ENCODE measurements at places on chromosomes 2 and 18.

GRCh38 chr2:9385841-9386240 is 37.5 kb downstream of the ITGB1BP1 start:
- DNase-seq = no peak

- DNase-seq = peak; percentile 84
Measured at GRCh38 chr18:34592961-34593382, 117.1 kb upstream of the DTNA start.

DNA sequence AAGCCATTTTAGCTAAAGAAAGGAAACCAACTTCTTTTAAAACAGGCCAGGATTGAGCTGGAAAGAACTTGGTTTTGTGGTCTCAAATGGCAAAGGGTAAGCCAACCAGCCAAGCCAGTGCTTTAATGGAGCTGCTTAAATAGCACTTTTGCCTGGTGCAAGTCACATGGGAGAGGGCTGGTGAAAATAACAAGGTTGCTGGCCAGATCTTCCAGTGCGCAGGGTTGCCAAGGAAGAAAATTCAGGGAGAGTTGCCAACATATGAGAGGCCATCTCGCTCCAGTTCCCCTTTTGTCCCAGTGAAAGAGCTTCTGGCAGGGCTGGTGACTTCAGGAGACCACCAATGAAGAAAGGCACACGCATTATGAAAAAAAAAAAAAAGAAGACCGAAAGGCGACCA is 57.3 kb downstream of the IRS1 start:
- DNase-seq = peak; percentile 29

DNA sequence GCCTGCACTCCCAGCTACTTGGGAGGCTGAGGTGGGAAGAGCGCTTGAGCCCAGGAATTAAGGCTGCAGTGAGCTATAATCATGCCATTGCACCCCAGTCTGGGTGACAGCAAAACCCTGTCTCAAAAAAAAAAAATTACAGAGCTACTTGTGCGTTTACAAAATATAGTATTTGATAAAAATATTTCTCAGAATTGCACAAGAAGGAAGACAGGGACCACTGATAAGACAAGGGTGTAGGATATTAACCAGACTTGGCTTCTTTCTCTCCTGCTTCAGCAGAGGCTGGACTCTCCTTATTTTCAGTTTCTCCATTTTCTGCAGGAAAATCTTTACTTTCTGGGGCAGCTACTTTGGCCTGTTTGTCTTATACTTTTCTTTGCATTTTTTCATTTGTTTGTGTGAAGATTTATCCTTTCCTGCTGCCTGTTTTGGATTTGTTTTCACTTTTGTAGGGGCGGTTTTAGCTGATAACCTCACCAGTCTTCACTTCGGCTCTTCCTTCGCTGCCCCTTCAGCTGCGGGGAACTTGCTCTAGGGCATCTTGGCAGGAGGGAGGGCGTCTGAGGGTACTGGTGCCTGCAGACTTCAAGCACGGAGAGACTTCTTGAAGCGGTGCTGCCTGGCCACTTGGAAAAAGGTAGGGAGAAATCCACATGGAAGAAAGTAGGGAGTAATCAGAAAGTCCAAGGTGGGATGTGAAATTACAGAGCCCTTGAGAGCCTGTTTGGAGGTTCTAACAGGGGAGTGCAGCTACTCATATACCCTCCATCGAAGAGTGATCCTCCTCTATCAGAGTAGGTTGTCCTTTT is 14.9 kb upstream of the ZDBF2 start:
- DNase-seq = no peak

- DNase-seq = no peak
Measured at GRCh38 chr18:56458770-56459712, 179.4 kb downstream of the TXNL1 start.

- DNase-seq = no peak
Measured at GRCh38 chr2:38077431-38077769, 1.4 kb upstream of the CYP1B1 start.

DNA sequence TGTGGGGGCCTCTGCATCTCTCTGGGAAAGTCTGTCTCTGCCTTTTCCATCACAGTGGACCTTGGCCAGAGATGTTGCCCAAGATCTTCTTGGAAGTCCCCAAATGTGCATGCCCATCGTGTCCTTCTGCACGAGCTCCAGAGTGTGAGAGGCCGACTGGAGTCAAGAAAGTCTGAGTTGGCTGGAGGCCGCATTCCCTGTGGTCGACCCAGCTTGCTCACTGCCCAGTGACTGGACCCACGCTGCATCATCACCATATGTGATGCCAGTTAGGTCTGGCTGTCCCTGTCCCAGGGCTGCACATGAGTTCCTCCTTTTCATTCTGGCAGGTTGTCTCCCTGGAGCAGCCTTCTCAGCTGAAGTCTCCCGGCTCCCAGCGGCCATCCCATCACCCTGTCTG is 93.8 kb downstream of the ARL4C start:
- no peak for DNase-seq

- DNase-seq = no peak
Measured at GRCh38 chr18:11969904-11970835, 11.1 kb upstream of the IMPA2 start.

DNA sequence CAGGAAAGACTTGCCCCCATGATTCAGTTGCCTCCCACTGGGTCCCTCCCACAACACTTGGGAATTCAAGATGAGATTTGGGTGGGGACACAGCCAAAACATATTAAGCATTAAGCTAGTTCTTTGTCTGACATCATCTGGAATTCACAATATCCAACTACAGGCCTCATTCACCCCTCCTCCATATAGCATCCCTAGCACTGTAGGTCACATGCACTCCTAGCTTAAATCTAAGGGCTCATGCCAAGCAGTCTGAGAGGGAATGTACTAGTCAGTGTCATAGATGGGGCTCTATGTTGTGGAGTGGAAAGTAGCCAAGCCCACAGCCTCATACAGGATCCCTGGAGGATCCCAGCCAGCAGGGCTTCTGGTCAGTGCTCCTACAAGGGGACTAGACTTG is 92.1 kb downstream of the IRS1 start:
- DNase-seq = peak; percentile 41

DNA sequence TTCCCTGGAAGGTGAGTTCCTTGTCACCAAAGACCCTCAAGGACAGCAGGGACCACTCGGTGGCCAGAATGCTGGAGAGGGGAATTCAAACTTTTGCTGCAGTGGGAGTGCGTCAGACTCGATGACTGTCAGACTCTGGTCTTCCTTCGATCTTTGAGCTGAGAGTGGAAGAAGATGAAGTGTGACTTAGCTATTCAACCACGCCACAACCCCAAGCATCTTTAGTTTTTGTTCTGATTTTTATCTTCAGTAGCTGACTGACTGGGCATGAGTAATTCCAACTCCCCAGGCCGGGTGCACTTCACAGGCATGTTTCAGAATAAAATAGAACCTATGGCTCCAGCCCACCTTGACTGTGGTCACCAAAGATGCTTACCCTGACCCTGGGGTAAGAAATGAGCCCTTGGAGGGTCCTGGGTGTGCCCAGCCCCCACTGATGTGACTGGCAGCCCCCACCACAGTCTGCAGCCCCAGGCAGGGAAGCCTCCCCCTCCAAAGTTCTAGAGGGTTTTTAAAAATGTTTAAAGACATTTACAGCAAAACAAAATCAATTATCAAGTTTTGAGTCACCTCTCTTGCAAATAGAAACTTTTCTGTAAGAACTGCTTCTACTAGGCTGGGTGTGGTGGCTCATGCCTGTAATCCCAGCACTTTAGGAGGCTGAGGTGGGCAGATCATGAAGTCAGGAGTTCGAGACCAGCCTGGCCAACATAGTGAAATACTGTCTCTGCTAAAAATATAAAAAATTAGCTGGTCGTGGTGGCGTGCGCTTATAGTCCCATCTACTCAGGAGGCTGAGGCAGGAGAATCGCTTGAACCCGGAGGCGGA is 24.9 kb upstream of the YWHAQ start:
- peak; percentile 70 for DNase-seq

- peak; percentile 27 for DNase-seq
Measured at GRCh38 chr2:168730344-168730743, 72.1 kb upstream of the NOSTRIN start.

GRCh38 chr2:225233234-225233633 is 166.3 kb upstream of the NYAP2 start:
- no peak for DNase-seq

DNA sequence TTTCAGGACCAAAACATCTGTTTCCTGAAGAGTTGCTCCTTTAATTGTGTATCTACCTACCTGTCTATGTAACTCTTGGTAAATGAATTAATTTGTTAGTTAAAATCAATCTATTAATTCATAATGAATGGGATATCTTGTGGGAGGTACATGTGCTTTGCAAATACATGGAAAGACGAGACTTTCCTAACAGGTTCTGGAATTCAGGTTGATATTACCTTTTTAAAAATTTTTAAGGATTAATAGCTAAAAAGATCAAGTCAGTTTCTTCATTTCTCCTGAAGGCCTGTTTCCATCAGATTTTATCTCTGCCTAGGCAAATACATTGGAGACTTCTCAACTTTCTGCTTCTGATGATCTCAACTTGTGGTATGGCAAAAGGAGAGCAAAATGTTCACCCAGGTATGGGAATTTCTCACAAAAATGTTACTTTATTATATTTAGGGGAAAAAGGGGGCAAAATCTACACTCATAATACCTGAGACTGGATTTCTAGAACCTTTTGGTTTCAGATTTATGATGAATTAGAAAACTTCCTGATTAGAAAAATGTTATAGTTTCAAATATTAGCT is 7.4 kb downstream of the TFPI start:
- no peak for DNase-seq

- peak; percentile 5 for DNase-seq
Measured at GRCh38 chr2:109062859-109063700, 65.9 kb upstream of the SH3RF3 start.

- DNase-seq = no peak
Measured at GRCh38 chr18:41618147-41618546, 336.9 kb upstream of the PIK3C3 start.

DNA sequence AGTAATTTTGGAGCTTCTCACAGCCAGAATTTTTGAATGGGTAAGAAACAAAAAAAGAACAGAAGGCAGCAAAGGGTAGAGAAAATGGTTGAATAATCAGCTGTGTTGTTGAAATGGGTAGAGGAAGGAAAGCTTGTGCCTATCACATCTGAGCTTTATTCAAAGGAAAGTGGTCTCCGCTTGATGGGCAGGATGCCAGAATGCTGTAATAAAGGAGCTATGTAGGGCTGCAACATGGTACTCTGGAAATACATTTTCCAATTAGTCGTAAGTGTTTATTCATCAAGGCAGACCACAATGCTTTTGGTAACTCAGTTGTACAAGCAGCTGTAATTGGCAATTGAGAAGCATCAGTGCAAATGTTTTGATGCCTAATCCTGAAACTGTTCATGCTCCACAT is 196.9 kb downstream of the ICOS start:
- DNase-seq = no peak

DNA sequence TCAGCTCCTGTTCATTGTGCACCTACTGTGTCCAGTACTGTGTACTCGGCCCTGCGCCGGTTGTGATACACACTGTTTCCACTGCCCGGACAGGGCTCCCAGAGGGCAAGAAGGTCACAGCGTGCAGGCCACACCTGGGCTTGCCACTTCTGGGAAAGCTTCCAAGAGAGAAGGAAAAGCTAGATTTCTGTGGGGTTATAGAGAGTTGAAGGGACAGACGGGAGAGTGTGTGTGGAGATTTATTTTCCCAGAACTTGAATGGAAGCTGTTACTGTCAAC is 3.8 kb upstream of the CNDP1 start:
- no peak for DNase-seq

- DNase-seq = no peak
Measured at GRCh38 chr2:170214309-170214948, 36.5 kb downstream of the MYO3B start.

DNA sequence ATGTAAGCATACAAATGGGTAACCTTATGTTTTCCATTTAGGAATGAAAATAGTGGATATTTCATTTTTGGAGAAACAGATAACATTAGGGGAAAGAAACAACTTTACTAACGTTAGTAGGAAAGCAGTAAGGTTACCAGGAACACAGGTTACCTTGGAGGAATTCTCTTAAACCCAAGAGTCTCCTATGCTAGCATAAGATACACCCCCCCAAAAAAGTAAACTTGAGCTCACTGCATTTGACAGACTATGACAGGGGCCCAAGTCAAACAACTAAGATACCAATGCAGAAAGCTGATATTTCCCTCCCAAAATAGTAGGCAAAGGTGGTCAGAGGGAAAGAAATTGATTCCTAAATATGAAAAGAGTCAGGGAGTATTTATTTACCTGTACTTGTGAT is 656.9 kb downstream of the DSC3 start:
- DNase-seq = no peak

- no peak for DNase-seq
Measured at GRCh38 chr18:47415881-47416280, 164.4 kb upstream of the SKOR2 start.

- peak; percentile 15 for DNase-seq
Measured at GRCh38 chr18:46793565-46793964, 36.7 kb upstream of the ST8SIA5 start.

DNA sequence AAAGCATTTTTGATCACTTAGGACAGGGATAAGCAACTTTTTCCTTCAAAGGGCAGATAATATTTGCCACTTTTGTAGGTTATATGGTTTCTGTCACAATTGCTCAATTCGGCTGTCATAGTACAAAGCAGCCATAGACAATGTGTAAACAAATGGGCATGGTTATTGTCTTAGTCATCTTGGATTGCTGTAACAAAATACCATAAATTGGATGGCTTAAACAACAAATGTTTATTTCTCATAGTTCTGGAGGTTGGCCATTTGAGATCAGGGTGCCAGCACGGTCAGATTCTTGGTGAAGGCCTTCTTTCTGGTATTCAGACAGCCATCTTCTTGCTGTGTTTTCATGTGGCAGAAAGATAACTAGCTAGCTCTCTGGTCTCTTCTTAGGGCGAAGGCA is 91.2 kb downstream of the TAF4B start:
- peak; percentile 14 for DNase-seq

GRCh38 chr2:134238371-134238770 is 15.5 kb upstream of the MGAT5 start:
- DNase-seq = peak; percentile 30

DNA sequence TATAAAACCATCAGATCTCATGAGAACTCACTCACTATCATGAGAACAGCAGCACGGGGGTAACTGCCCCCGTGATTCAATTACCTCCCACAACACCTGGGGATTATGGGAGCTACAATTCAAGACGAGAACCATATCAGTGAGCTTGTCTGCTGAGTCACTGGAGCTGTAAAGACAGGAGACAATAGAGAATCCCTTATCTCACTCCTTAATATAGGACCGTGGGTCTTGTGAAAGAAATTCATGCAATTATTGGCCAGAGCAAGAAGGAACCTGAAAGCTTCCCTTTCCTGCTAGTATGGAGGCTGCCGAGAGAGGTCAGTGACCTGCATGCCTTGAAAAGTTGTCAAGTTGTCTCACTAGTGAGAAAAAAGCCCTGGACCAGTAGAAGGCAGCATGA is 9.5 kb upstream of the TNFAIP6 start:
- peak; percentile 24 for DNase-seq

GRCh38 chr2:310994-311393 is 23.1 kb upstream of the ALKAL2 start:
- no peak for DNase-seq

- no peak for DNase-seq
Measured at GRCh38 chr18:47331641-47332040, 80.2 kb upstream of the SKOR2 start.

- DNase-seq = no peak
Measured at GRCh38 chr18:44411976-44412375, 268.7 kb upstream of the SETBP1 start.

Data from choroid plexus epithelial cell (primary cell).